WERI-Rb-1 (cell line): ENCODE measurements at places on chromosomes 4 and X.

- peak; percentile 83 for DNase-seq
These were observed at the start of gene TSPAN7 for GRCh38 chrX:38561126-38561868. TSPAN7 (plus strand) TSS chrX:38561542; CDS start chrX:38561547, 5 bp downstream.

DNA sequence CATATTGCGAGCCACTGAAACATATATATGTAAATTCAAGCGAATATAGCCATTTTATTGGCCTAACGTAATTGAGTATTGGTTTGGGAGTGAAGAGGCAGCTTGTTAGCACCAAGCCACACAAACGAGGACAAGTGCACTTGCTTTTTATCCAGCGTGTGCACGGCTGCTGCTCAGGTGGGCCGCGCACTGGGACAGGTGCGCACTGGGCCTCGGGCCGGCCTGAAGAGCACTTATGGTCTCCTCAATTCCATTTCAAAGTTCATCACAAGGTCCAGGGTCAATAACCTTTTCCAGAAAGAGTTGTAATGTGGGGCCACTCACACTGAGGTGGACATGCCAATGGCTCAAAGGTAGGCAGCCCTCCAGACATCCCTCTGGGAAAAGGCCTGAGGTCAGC is 95.9 kb downstream of the ATP8A1 start:
- no peak for DNase-seq

- no peak for DNase-seq
These were observed 46.2 kb upstream of the IL9R start for GRCh38 chrX:155951237-155951789.

DNA sequence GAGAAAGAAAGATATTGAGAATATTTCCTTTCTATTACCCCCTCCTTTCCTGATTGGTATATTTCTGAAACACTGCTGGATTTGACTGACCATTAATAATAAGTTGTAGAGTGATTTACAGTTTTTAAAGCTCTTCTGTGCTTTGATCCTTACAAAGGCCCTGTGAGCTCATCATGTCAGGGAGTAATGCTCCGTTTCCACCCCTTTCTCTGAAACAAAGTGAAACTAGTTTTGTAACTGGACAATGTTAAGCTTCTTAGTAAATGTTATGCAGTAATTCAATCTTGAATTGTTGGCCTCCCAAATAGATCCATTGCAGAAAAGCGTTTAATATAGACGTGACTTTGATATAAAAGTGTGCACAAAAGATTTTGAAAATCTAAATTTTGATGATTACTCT is 190.1 kb upstream of the GNPDA2 start:
- no peak for DNase-seq

- no peak for DNase-seq
These were observed 20.1 kb upstream of the XPNPEP2 start for GRCh38 chrX:129718676-129719075.

- no peak for DNase-seq
These were observed 11.8 kb downstream of the HDAC6 start for GRCh38 chrX:48813644-48814043.

- no peak for DNase-seq
These were observed 373.1 kb downstream of the PPARGC1A start for GRCh38 chr4:23516716-23517115.

DNA sequence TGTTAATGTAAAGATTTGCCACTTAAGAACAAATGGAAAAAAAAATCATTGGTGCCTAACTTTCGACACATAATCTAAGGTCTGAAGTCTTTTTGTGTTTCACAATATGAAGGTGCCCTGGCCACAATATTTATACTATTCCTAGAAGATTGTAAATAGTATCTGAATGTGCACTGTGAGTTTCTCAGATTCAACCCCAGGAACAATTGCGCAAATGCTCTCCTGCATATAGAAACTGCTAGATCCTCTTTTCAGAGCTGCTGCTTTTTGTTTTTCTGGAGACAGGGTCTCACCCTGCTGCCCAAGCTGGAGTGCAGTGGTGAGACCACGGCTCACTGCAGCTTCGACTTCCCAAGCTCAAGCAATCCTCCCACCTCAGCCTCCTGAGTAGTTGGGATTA is 480.1 kb upstream of the FTHL17 start:
- no peak for DNase-seq

DNA sequence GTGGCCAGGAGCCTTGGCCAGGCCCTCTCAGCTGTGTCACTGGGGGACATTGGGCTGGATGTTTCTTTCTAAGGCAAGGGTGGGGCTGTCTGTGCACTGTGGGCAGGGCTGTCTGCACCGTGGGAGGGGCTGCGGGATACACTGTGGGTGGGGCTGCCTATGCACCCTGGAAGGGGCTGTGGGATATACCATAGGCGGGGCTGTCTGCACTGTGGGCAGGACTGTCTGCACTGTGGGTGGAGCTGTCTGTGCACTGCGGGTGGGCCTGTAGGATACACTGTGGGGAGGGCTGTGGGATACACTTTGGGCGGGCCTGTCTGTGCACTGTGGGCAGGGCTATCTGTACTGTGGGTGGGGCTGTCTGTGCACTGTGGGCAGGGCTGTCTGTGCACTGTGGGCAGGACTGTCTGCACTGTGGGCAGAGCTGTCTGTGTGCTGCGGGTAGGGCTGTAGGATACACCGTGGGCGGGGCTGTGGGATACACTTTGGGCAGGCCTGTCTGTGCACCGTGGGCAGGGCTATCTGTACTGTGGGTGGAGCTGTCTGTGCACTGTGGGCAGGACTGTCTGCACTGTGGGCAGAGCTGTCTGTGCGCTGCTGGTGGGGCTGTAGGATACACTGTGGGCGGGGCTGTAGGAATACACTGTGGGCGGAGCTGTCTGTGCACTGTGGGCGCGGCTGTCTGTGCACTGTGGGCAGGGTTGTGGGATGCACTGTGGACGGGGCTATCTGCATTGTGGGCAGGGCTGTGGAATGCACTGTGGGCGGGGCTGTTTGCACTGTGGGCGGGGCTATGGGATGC is 31.1 kb downstream of the ACOX3 start:
- DNase-seq, result peak; percentile 42

GRCh38 chr4:57073559-57073958 is 36.6 kb downstream of the IGFBP7 start:
- no peak for DNase-seq

DNA sequence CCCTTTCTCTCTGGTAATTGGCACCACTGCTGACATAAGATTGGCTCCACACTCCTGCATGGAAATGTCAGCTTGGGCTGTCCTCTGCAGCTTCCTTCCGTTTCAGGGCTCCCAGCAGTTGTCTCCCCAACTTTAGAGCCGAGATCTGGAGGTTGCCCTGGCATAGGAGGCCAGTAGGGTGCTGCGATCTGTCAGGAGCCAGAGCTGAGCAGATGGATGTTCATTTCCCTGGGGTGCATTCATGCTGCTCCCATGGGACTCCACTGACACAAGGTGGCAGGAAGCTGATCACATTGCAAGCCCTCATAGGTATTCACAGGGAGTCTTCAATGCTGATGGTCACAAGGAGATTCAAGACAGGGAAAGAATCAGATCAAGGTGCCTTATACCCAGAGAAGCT is 116.6 kb upstream of the RAI2 start:
- no peak for DNase-seq

DNA sequence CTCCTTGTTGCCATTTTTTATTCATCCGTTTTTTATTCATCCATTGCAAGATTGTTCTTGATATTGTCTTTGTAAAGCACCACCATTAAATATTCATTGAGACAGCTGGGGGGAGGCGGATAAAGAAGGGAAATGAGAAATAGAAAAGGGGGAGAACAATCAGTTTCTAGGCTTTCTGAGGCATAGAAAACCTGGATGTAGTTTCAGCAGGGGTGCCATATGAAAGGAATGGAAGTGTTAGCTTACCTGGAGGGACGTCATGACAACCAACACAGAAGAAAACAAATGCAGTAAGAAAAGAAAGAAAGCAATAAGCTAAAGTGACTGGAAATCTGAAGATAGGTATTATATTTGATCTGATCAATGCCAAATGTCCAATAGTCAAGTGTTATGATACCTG is 276.1 kb downstream of the GASK1B start:
- no peak for DNase-seq

DNA sequence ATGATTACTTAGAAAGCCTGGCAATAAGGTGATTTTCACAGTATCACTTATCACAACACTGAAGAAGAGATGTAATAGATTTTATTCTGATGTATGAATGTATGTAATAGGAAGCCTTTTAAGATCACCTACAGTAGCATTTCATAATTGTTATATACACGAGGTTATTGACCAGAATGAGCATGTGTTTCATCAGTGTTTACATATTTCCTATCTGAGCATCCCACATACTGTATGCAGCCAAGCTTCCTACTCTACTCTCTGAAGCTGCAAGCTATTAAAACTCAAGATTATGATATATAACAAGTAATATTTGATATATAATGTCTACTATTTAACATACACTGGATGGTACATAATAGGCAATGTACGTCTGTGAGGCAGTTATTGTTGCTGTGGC is 190.9 kb upstream of the S100G start:
- DNase-seq, result no peak
